ENCODE measurements at places on chromosomes 16 and 17.

- no peak for DNase-seq
Measured at GRCh38 chr17:60750640-60751039, 73.0 kb downstream of the BCAS3 start.

- DNase-seq = no peak
Measured at GRCh38 chr17:61970030-61970429, 42.2 kb upstream of the INTS2 start.

DNA sequence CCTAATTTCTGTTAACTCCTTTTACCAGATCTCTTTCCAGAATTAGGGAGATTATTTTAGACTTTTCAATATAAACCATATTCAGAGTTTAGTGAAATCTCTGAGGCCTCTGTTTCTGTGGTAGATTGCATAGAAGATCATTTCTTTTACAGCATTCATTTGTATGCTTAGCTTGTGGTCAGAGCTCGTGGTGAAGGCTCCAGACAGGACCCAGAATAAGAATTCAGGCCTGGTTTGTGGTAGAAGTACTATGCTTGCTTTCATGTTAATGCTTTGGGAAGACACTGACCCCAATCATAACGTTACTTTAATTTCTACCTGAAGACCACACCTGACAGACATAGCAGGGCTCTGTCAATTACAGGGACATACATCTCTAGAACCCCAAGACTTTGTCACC, 258.1 kb downstream of the FTO start:
- DNase-seq = no peak

DNA sequence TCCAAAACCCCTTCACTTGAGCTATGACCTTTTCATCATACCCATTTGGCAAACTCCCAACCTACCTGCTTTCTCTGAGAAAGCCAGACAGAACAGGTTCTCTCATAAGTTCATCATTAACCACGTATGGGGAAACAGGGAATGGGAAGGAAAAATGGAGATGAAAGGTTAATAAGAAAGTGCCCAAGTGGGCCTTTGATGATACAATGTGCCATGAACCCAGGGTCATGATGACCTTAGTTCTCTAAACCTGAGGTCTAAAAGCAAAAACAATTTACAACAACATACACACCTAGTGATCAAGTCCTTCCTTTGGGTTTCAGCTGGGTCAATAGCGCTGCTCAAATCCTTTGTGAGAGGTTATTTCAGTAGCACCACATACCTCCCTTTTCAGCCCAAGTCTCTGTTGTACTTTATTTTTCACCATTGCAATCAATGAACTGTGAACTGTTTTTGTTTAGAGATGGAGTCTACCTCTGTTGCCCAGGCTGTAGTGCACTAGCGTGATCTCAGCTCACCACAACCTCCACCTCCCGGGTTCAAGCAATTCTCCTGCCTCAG, 14.5 kb upstream of the RANGRF start:
- no peak for DNase-seq

- no peak for DNase-seq
Measured at GRCh38 chr16:65065031-65065430, 56.8 kb downstream of the CDH11 start.

DNA sequence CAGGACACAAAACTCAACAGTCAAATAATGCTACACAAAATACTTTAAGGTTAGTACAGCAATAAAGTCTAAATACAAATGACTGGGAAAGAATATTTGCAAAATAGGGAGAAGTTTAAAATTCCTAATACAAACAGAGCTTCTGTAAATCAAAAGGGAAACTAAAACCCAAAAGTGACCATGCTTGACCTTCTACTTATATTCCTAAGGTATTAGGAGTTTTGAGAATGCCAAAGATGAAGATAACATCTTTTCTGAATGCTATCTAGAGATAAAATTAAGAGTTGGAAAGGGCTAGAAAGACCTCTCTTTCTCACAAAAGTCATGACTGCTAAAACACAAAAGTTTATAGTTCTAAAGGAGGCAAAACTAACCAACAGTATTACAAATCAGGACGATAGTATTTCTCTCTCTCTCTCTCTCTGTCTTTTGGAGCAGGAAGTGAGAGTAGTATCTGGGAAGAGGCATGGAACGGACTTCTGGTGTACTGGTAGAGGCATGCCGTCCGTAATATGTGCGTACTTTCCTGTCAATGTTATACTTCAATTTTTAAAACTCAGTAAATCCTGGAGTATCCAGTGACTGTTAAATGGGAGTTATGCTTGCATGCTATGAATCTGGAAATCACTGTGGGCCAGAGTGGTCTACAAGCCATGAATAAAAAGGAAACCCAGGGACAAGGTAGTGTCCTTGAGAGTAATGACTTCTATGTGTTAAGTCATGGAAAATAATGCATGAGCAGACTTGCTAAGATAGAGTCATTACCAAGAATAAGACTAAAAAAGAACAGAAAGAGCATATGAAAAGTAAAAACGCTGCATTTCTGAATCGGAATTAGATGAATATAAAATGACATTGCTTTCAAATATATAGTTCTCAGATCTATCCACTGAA, 49.7 kb upstream of the ANKFY1 start:
- no peak for DNase-seq

DNA sequence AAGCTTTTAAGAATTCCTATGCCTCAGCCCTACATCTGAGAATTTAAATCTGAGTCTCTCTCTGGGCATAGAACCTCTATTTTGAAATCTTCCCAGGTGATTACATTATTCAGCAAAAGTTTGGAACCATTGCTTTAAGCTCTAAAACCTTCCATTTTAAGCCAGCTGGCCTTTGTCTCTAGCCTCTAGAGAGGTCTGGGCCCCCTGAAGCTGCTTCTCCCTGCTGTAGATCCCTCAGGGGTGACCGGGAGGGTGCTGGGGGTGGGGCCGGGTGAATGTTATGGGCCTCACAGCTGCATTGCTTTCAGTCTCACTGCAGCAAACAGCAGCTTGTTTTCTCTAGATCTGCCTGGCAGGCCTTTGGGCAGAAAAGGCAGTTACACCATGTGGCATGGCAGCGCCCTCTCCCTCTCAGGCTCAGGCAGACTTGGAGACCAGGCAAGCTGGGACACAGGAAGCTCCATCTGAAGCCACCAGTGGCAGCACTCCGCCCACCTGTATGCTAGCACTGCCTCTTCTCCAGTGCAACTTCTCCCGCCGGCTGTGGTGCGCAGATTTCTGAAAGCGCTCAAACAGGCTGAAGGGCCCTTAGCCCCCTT, 66.3 kb downstream of the MPRIP start:
- DNase-seq = no peak

GRCh38 chr16:9170470-9170869, 79.0 kb downstream of the HAPSTR1 start:
- no peak for DNase-seq

DNA sequence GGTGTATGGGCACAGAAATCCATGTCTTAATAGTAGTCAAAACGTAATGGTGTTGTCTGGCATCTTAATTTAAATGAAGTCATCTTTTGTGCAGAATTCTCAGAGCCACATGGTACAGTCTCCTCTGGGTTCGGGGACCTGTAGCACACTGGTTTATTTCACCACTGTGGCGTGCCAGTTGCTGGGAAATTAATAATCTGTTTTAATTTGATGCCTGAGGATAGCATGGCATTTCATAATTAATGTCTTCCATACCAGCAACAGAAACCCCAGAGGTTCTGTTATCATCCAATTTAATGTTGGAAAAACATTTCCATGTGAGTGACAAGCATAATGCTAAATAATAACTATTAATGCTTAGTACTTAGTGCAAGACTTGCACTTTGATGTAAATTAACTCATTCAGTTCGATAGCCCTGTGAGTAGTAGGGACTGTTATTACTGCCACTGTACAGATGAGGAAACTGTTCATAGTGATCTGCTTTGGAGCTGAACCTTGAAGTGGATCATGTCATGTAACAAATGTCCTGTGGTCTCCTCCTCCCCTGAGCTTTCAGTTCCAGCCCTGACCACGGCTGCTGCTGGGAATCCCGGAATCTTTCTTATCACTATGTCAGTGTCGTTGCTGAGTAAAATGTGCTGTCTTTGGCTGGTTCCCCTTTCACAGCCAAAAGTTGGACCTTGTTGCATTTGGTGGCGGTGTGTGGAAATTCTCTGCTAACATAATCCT, 51.2 kb downstream of the SNX29 start:
- no peak for DNase-seq
